Stimulated activated naive CD4-positive, alpha-beta T cell (primary cell): ENCODE measurements at places on chromosomes 12 and 14.

GRCh38 chr14:84181072-84181471, 1348.9 kb upstream of the FLRT2 start:
- no peak for DNase-seq

GRCh38 chr12:123269395-123269892, 2.2 kb downstream of the CDK2AP1 start:
- DNase-seq = peak; percentile 41

DNA sequence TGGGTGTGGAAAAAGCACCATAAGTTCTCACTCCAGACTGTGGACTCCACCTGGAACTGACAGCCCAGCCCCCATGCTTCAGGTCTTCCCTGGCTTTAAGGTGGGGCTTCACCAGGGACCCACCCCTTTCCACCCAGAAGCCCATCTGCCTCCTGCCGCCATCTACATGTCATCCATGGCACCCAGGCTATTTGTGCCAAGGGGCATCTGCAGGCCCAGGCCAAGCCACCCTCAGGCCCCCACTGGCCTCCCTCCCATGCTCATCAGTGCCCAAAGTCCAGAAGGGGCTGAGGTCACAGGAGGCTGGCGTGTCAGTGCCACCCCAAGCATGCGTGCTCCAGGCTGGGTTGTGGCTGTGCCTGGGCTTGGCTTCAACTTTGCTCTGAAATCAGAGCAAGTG, 212.2 kb upstream of the DIO3 start:
- no peak for DNase-seq

- DNase-seq = no peak
These were observed 7.5 kb upstream of the RASSF9 start for GRCh38 chr12:85843606-85844310.

GRCh38 chr12:20865873-20866272, 55.4 kb downstream of the SLCO1B3 start:
- no peak for DNase-seq

DNA sequence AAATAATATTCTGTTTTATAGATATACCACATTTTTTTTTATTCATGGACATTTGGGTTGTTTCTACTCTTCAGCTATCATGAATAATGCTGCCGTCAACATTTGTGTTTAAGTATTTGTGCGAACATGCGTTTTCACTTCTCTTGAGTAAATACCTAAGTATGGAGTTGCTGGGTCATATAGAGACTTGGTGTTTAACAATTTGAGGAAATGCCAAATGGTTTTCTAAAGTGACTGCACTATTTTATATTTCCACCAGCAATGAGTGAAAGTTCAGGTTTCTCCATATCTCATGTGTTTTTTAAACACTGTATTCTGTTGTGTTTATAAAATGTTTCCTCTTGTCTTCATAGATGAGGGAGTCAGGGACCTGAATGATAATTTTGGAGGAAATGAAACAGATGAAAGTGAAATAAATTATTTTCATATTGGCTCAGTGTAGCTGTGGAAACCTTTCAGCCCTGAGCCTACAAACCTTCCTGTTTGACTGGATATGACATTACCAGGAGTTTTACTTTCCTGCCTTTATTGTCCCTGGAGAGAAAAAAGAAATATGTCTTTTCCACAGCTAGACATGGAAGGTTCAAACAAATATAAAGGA, 26.3 kb downstream of the DAAM1 start:
- no peak for DNase-seq

DNA sequence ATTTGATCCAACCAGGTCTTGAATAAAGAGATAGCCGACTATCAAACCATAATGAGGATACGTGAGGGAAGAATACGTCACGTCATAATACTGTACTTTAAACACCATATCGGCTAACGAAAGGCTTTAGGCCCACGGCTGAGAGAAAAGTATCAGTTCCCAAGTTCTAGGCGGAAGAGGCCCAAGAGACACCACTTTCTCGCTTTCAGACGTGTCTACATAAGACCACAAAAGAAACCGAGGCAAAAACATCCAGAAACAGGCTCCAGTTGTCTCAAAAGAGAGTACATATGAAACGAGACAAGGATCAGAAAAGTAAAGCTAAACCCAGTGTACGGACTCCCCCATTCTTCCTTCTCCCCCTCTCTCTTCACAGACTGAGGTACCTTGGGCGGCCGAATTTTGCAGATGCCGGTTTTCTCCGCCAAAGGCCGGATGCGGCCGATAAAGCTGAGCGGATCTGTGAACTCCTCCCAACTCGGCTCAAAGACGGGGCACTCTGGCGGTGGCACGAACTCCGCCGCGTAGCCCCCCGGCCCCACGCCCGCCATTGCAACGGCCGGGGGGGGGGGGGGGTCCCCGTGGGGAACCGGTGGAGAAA, 479 bp downstream of the KDM5A start:
- no peak for DNase-seq
